ENCODE measurements at places on chromosomes 7 and 10. TPM values are rescaled to one million over a fixed set of nuclear protein-coding genes. Genes with fewer than 3 reads are reported as not detected.
A peak's percentile ranks its signal among the peaks of the same experiment; 100 is the strongest.

DNA sequence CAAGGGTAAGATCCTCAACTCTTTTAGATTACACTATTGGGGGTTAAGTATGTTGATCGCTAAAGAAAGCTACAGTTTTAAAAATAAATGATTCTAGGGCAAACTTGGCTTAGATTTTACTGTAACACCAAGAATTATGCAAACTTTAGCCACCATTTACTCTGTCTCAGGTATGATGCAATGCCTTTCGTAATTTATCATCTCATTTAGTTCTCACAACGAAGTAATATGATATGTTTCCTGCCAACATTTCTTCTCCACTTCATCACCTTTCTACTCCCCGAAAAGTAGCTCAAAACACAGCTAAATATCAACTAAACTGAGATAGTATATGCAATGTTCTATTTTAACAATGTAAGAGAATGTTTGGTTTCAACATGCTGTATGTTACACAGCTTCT lies 21.1 kb downstream of the FAM133B start:
- no peak overlapping the region for H3K4me3 ChIP-seq
- no peaks in the 10 kb centered on the region for H3K27me3 ChIP-seq

DNA sequence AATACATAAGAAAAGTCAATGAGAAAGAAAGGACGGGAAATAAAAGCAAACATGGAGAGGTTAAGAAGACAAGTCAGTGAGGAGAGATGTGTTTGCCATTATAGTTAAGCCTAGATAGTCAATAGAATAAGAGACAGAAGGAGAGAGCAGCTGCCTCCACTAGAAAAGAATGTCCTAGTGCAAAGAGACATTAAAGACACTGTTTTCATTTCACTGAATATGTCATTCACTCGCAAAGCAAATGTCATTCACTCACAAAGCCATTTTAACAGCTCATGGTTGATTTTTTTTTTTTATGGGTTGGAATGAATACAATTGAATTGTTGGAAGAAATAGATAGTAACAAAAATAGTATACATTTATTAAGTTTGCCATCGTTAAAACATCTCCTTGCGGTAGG lies 1007.6 kb downstream of the DNAJB9 start:
- no peaks in the 10 kb centered on the region for H3K36me3 ChIP-seq
- H3K4me3 ChIP-seq, result no peak overlapping the region
- H3K4me1 ChIP-seq, result no peaks in the 10 kb centered on the region
- no peak overlapping the region for H3K27ac ChIP-seq

DNA sequence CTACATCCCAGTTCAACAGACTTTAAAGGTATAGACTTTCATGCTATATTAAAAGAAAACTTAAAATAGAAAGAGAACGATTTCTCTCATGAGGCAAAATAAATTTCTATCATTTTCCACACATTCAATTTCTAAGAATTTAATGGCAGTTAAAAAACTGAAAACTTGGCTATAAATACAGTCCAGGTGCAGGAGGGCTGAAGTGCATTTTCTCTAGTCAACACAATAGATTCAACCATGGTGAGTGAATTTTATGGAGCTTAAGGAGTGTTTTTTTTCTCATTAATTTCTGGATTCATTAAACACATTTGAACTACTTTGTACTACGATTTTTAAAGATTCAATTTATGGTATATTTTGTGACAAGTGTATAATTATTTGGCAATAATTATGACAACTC lies 240.8 kb upstream of the SLC26A5 start:
- H3K27ac ChIP-seq, result no peak overlapping the region
- H3K4me3 ChIP-seq, result no peak overlapping the region
- H3K4me1 ChIP-seq, result no peaks in the 10 kb centered on the region
- no peaks in the 10 kb centered on the region for H3K27me3 ChIP-seq
- H3K36me3 ChIP-seq, result no peaks in the 10 kb centered on the region
- no peak for DNase-seq

DNA sequence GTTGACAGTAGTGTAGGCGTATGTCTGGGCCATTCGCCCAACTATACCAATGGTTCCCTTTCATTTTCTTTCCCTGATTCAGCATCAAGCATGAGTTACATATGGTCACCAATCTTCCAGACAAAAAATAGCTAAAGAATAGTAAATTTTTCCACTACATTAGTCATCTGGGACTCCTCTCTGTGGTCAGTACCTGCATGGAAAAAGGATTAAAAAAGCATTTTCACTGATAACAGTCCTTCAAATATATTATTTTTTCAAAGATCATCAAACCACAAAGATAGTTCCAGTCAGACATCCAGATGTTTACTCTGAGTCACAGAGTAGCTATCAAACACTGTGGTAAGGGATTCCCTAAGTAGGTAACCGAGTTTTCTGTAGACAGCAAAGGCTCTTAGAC lies 302.6 kb upstream of the SEMA3D start:
- DNase-seq, result no peak
- H3K36me3 ChIP-seq, result no peaks in the 10 kb centered on the region
- H3K27me3 ChIP-seq, result no peaks in the 10 kb centered on the region
- H3K4me3 ChIP-seq, result no peak overlapping the region
- H3K27ac ChIP-seq, result no peak overlapping the region

GRCh38 chr7:44150466-44150832 lies 9.3 kb upstream of the MYL7 start:
- H3K4me3 ChIP-seq, result no peak overlapping the region
- H3K36me3 ChIP-seq, result no peaks in the 10 kb centered on the region
- H3K4me1 ChIP-seq, result no peaks in the 10 kb centered on the region
- no peak for DNase-seq
- no peak overlapping the region for H3K27ac ChIP-seq

DNA sequence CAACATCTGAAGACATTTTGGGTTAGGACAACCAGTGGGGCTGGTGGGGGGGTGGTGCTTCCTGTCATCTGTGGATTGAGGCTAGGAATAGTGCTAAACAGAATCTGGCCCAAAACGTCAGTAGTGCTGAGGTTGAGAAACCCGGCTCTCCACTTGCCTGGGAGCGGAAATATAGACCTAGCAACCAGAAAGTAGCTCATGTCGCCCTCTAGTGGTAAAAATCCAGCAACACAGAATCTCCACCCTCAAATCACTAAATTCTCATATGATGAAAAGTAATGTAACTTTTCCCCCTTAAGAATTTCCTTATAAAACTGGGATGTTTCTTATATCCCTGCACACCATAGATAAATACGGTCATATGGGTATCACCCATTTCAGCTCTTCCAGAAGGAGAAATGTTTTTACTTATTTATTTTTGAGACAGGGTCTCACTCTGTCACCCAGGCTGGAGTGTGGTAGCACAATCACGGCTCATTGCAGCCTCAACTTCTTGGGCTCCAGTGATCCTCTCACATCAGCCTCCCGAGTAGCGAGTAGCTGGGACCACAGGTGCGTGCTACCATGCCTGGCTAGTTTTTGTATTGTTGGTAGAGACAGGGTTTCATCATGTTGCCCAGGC lies 34.4 kb downstream of the ZC3HAV1 start:
- no peak for DNase-seq
- peak overlapping the region; percentile 51 for H3K27ac ChIP-seq
- peaks cover 54% of the 10 kb centered on the region for H3K36me3 ChIP-seq
- H3K4me1 ChIP-seq, result peaks cover 11% of the 10 kb centered on the region
- no peak overlapping the region for H3K4me3 ChIP-seq

GRCh38 chr7:24965831-24966708 lies 13.9 kb downstream of the OSBPL3 start:
- H3K27me3 ChIP-seq, result no peaks in the 10 kb centered on the region
- H3K4me1 ChIP-seq, result no peaks in the 10 kb centered on the region
- no peak overlapping the region for H3K4me3 ChIP-seq
- H3K27ac ChIP-seq, result no peak overlapping the region
- H3K36me3 ChIP-seq, result no peaks in the 10 kb centered on the region

DNA sequence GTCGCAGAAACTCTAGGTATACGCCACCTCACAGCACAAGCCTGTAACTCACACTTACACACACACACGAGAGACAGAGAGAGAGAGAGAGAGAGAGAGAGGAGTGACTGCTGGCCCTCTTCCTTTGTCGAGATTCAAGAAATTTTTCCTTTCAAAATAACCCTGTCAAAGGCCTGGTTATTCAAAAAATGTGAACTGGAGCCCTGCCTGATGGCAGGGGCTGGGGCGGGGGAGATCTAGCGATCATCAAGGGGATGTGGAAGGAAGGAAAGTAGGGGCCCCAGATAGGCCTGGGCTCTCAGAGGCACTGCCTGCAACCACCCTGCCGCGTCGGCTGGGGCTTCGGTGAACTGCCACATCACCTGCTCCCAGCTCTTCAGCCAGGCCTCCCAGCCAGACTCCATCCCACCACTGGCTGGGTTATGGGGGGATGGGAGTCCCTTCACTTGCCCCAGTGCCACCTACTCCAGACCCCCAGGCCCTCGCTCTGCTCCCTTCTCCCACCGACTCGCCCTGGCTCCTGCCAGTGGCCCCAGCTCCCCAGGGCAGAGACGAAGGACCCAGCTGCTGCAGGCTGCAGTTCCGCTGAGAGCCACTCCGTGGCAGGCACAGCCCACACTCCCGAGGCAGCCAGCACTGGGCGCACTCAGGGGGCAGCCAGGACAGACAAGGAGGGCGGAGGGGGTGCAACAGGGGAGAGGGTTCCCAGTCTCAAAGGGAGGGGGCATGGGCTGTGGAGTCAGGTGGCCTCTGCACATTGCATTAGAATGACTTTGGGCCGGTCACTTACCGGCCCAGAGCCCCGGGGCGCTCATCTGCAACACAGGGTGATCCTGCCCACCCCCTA lies 15.3 kb downstream of the KCNH2 start:
- H3K27ac ChIP-seq, result no peak overlapping the region
- no peaks in the 10 kb centered on the region for H3K4me1 ChIP-seq
- H3K4me3 ChIP-seq, result no peak overlapping the region
- no peak for DNase-seq

DNA sequence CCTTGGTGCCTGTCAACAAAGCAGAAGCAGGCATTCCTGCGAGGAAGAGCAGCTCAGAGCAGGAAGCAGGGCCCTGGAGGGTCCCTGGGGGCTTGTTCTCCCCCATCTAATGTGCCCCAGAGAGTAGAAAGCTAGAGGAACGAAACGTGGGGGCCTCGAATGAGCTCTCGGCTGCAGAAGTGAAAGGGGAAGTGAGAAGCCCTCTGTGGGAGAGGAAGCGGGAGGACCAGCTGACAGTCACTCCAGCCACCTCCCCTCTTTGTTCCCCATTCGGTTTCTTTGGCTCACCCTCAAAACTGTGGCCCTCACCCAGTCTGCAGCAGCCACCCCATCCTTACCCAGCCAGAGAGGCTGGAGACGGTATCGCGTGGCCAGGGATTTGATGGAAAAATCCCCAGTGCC lies 25.0 kb downstream of the C10orf105 start:
- H3K36me3 ChIP-seq, result no peaks in the 10 kb centered on the region
- no peaks in the 10 kb centered on the region for H3K4me1 ChIP-seq
- H3K4me3 ChIP-seq, result no peak overlapping the region
- H3K27ac ChIP-seq, result peak overlapping the region; percentile 49

- H3K36me3 ChIP-seq, result no peaks in the 10 kb centered on the region
- H3K27ac ChIP-seq, result no peak overlapping the region
- no peak for DNase-seq
- no peaks in the 10 kb centered on the region for H3K4me1 ChIP-seq
- H3K27me3 ChIP-seq, result no peaks in the 10 kb centered on the region
- H3K4me3 ChIP-seq, result no peak overlapping the region
Observed at GRCh38 chr7:19508124-19508523, 200.7 kb downstream of the POLR1F start.

GRCh38 chr10:77006836-77007511 lies 630.6 kb downstream of the KCNMA1 start:
- H3K4me1 ChIP-seq, result no peaks in the 10 kb centered on the region
- no peaks in the 10 kb centered on the region for H3K27me3 ChIP-seq
- DNase-seq, result no peak
- H3K27ac ChIP-seq, result no peak overlapping the region
- H3K36me3 ChIP-seq, result no peaks in the 10 kb centered on the region

GRCh38 chr7:17580856-17581255 lies 282.4 kb downstream of the AHR start:
- H3K27ac ChIP-seq, result no peak overlapping the region
- H3K4me1 ChIP-seq, result no peaks in the 10 kb centered on the region
- H3K4me3 ChIP-seq, result no peak overlapping the region
- DNase-seq, result no peak
- H3K36me3 ChIP-seq, result no peaks in the 10 kb centered on the region
- H3K27me3 ChIP-seq, result no peaks in the 10 kb centered on the region

- H3K27ac ChIP-seq, result no peak overlapping the region
- H3K4me1 ChIP-seq, result no peaks in the 10 kb centered on the region
- no peaks in the 10 kb centered on the region for H3K36me3 ChIP-seq
Observed at GRCh38 chr7:42774436-42774835, 137.4 kb downstream of the C7orf25 start.

DNA sequence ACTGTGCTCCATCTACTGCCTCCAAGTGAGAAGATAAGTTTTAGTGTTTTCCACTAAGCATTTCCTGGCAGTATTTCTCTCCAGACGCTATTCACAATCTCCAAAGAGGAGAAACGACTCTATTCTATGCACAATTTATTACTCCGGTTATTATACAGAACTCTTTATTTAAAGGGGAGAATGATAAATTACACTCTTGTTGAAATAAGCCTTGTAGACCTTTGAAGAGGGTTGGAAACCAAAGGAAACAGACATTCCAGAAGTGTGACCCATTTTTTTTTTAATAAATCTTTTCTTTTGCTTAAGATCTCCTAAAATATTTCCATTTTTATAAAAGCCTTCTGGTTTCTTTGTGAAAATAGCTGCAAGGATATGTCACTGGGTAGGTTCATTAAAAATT lies 76.1 kb upstream of the HDAC9 start:
- no peak overlapping the region for H3K4me3 ChIP-seq
- no peaks in the 10 kb centered on the region for H3K4me1 ChIP-seq
- H3K27ac ChIP-seq, result no peak overlapping the region
- no peaks in the 10 kb centered on the region for H3K36me3 ChIP-seq
- no peaks in the 10 kb centered on the region for H3K27me3 ChIP-seq

- H3K4me3 ChIP-seq, result no peak overlapping the region
- no peak overlapping the region for H3K27ac ChIP-seq
- DNase-seq, result no peak
- H3K4me1 ChIP-seq, result no peaks in the 10 kb centered on the region
- H3K27me3 ChIP-seq, result no peaks in the 10 kb centered on the region
- no peaks in the 10 kb centered on the region for H3K36me3 ChIP-seq
Observed at GRCh38 chr7:111145472-111145871, 54.5 kb downstream of the LRRN3 start.

- no peak for DNase-seq
- H3K36me3 ChIP-seq, result no peaks in the 10 kb centered on the region
- H3K27me3 ChIP-seq, result no peaks in the 10 kb centered on the region
- H3K27ac ChIP-seq, result no peak overlapping the region
Observed at GRCh38 chr7:85602196-85602595, 415.3 kb upstream of the SEMA3D start.

DNA sequence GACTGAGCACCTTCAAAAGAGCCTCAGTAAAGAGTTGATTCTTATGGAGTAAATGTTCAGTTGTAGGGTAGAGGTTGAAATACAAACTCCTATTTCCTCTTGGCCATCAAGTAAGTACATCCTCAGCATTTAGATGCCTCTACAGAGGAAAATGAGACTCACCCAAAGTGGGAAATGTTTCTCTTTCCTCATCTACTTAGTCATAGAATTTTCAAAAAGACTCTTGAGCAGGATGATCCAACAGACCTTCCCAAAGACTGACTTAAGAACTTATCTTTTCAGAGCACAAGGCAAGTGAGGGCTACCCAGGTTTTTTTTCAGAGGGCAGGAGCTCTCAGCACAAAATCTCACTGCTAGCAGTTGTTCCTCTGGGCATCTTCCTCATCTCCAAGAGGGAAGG lies 449.1 kb downstream of the KCNMA1 start:
- H3K27ac ChIP-seq, result no peak overlapping the region
- H3K4me3 ChIP-seq, result no peak overlapping the region
- H3K27me3 ChIP-seq, result no peaks in the 10 kb centered on the region
- no peaks in the 10 kb centered on the region for H3K4me1 ChIP-seq
- DNase-seq, result no peak
- H3K36me3 ChIP-seq, result no peaks in the 10 kb centered on the region

The SLC13A1 gene
- not detected for total RNA-seq

The ATOH7 gene
- 1.1 TPM for total RNA-seq

The ST8SIA6 gene
- 0.39 TPM for total RNA-seq

The AOAH gene
- total RNA-seq, result 2.9 TPM

The MPP7 gene
- total RNA-seq, result 2.1 TPM

The PROSER2 gene
- total RNA-seq, result 26.3 TPM

The DYNC1I1 gene
- total RNA-seq, result 0.49 TPM

The HOXA1 gene
- 0.09 TPM for total RNA-seq

The LOXL4 gene
- 19.4 TPM for total RNA-seq

Measured in right lobe of liver (tissue), 6 donors.